Activated CD4-positive, alpha-beta T cell treated with anti-CD3 and anti-CD28 coated beads, Interleukin-10, Interleukin-2, amounts not matched to agents 100 ng/mL and 50 ng/mL, durations not matched to agents 16 hours and 8 hours (primary cell): ENCODE measurements at places on chromosomes 4 and X.

- no peak for DNase-seq
These were observed 51.9 kb upstream of the DHRSX start for GRCh38 chrX:2552621-2553201.

DNA sequence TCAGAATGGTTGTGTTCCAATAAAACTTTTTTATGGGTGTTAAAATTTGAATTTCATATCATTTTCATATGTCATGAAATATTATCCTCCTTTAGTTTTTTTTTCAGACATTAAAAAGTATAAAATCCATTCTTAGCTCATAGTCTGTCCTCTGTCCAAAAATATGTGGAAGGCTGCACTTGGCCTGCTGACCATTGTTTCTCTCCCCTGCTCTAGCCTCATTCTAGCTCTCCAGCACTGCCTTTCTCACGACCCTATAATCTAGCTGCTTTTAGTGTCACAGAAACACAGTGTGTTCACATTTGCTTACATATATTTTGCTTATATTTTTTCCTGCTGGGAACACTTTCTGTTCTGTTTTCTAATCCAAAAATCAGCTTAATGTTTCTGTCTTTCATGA lies 165.0 kb upstream of the ANK2 start:
- DNase-seq = no peak

GRCh38 chrX:106973433-106974149 lies 26.4 kb downstream of the MORC4 start:
- DNase-seq = no peak

- no peak for DNase-seq
These were observed 20.1 kb upstream of the ARAF start for GRCh38 chrX:47540754-47541538.

GRCh38 chr4:67087897-67088296 lies 457.4 kb downstream of the CENPC start:
- DNase-seq = peak; percentile 46

GRCh38 chr4:136637071-136637777 lies 895.1 kb downstream of the PCDH18 start:
- DNase-seq = no peak

DNA sequence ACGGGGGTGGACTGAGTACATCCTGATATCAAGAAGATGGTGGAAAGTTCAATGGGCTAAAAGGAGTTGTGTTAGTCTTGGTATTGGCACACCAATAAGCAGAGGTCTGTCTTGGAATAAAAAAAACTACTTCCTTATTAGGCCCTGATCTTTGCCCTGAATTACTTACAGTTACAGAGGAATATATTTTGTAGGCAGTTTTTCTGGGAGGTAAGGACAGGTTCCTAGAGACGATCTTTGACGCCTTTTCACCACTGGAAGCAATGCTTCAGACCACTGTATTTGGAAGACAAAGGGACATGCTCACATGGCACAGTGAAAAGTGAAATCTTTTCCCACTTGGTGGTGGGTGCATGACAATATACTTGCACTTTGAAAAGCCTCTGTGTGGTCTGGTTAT lies 618 bp upstream of the XK start:
- DNase-seq = no peak

- DNase-seq = no peak
These were observed 496.3 kb downstream of the STPG2 start for GRCh38 chr4:97646997-97647396.

DNA sequence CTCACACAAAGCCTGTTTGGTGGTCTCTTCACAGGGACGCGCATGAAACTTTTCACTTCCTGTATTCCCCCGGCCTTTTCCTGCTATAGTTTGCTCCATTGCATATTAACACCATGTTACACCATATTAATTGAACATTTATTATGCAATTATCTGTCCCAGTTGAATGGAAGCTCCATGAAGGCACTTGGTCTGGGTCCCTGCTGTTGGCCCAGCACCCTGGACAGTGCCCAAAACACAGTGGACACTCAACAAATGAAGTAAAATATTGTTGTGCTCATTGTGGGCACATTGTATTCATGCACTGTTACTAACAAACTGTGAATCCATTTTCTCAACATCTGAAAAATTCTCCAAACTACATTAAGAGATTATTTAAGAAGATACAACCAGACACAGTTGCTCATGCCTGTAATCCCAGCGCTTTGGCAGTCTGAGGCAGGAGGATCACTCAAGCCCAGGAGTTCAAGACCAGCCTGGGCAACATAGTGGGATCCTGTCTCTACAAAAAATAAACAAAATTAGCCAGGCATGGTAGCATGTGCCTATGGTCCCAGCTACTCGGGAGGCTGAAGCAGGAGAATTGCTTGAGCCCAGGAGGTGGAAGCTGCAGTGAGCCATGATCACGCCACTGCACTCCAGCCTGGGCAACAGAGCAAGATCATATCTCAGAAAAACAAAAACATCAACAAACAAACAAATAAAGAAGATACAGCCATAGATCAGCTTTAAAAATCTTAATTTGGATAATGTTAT lies 292.7 kb upstream of the TENM3 start:
- DNase-seq = no peak

DNA sequence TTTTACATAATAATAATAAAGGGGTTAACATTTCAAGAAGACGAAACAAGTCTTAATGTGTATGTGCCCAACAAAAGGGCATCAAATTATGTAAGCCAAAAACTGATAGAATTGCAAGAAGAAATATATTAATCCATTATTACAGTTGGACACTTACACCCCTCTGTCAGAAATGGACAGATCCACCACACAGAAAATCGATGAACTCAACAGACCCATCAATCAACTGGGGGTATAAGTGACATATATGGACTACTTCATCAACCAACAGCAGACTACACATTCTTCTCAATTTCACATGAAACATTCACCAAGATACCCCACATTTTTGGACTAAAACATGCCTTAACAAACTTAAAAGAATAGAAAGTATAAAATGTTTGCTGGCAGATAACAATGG lies 183.8 kb downstream of the COL25A1 start:
- DNase-seq = no peak

DNA sequence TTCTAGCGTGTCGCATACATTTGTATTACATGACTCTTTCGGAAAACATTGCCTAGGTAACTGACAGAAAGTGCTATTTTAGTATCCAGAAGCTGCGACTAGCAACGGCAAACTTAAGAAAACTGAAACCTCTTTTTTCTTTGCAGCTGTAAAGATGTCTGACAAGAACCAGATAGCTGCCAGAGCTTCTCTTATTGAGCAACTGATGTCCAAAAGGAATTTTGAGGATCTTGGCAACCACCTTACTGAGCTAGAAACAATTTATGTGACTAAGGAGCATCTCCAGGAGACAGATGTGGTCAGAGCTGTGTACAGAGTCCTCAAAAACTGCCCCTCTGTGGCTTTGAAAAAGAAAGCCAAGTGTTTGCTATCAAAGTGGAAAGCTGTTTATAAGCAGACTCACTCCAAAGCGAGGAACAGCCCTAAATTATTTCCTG lies 9.4 kb downstream of the TCEANC start:
- DNase-seq = no peak

GRCh38 chr4:184958127-184958922 lies 60.0 kb upstream of the HELT start:
- no peak for DNase-seq

GRCh38 chr4:19993242-19993641 lies 258.5 kb upstream of the SLIT2 start:
- DNase-seq = no peak

DNA sequence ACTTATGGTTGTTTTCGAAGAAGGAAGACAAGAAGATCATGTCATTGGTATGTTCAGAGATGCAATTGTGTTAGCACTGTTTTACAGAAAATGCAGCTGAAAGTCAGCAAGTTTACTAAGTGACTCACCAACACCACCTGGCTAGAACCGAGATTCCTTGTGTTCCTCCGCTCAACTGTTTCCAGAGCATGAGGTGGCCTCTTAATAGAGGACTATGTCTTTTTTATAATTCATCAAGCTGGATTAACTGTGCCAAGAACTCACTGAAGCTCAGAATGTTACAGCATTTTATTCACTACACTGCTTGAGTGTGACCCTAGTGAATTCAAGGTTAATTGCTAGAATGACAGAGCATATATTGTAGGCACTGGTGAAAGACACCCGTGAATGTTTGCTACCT lies 1573.5 kb upstream of the TENM3 start:
- DNase-seq = no peak

- DNase-seq = no peak
These were observed 30.8 kb upstream of the AFAP1 start for GRCh38 chr4:7970361-7970946.

GRCh38 chr4:7255488-7255881 lies 63.1 kb downstream of the SORCS2 start:
- DNase-seq = no peak

DNA sequence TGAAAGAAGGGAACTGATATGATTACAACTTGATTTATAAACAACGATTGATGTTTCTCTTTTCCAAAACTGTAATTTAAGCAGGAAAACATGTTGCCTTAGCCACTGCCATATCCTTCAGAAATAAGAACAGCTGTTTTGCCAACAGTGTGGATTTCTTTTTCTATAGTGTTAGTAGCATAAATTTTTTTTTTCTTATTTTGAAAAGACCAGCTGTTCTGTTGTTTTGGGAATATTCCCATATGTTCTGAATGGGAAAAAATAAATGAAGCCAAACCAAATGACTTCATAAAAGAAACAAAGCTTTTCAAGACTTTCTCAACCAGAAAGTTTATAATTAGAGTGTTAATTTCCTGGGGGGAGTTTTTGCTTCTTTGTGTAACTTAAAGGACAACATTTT lies 83.9 kb upstream of the ARHGAP24 start:
- DNase-seq = no peak

DNA sequence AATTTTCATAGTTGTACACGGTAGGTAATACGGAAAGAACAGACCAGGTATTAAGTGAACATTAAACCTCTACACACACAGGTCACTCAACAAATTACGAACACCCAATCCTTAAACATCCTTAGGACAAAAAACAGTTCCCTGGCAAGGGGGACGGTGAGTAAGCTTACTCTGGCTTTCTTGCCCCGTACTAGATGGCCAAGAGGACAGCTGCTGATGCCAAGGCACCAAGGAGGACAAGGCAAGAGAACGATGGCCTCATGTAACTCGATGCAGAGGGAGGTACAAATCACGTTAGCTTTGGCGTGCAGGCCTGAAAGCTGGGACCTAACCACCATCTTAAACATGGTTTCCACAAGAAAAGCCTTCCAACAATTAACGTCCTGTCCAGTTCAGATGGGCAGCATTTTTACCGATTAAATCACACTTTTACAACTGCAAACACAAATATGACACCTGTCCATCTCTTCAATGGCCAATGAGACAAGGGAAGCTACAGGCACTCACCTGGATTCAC lies 23.7 kb downstream of the FAT1 start:
- no peak for DNase-seq

- no peak for DNase-seq
These were observed 80.4 kb downstream of the CT47B1 start for GRCh38 chrX:120795301-120795700.

DNA sequence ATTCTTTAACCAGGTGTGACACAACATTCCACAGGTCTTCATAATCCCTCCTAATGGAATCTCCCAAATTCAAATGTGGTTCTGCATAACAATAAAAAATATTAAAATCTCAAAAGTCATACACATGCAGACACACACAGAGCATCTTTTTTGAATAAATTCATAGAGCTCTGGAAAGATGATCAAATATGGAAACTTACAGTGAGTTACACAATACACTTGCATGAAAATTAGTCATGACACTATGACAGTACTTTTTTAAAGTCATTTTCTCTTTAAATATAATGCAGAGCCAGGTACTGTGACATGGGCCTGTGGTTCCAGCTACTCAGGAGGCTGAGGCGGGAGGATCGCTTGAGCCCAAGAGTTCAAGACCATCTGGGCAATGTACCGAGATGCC lies 38.9 kb downstream of the DDX60L start:
- DNase-seq = no peak

DNA sequence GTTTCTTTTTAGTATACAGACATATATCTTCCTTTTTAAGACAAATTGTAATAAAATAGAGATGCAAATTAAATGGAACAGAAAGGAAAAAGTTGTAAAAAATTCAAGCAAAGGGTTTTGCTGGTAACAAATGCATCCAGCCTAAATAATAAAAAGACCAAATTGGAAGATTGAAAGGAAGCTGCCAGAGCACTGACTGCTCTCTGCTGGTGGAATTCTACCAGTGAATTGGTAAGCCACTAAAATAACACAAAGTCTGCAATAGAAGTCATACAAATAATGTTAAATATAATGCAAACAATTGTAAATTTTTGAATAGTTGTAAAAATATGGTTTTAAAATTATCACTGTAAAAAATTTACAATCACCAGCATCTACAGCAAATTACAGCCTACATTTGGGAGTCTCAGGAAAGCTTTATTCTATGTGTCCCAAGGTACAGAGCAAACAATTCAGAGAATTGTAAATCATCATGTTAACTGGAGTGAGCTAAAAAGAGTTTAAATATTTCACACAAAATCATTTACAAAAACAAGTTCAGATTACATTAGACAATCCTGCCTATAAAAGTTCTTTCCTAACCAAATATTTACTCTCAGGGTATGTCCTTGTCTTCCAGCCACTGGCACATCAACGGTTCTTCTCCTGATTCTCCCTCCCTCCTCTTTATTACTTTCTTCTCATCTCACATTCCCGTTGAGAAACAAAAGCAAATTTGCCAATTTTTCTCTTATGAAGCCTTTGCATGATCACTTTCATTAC lies 1322.5 kb downstream of the PCDH7 start:
- no peak for DNase-seq

- no peak for DNase-seq
These were observed 237.8 kb upstream of the PGRMC2 start for GRCh38 chr4:128525387-128525786.

DNA sequence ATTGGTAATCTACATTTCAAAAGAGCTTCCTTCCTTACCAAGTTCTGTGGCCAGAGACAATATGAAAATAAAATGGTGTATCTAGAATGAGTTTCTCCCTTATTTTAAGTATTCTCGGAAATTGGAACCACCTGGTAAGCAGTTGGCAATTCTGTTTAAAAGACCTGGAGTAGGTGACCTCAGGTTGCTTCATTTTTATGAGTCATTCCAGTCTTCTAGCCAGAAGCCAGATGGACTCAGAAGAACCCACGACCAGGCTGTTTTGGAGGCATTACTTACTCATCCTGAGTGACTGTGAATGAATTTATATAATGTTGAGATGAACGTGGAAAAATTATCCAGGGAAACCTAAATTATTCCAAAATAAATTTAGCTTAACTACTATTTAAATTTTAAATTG lies 9.1 kb downstream of the BMPR1B start:
- no peak for DNase-seq

GRCh38 chr4:123365412-123365811 lies 31.2 kb upstream of the SPRY1 start:
- DNase-seq = no peak

- DNase-seq = no peak
These were observed 32.5 kb downstream of the WDR1 start for GRCh38 chr4:10083861-10084641.

GRCh38 chr4:186727169-186727976 lies 3.7 kb upstream of the FAT1 start:
- DNase-seq = no peak

- no peak for DNase-seq
These were observed 2.7 kb upstream of the NEUROG2 start for GRCh38 chr4:112518675-112519074.

- DNase-seq = no peak
These were observed 944.4 kb upstream of the FTHL17 start for GRCh38 chrX:32016195-32016594.
